Femur (tissue), 1 donor: ENCODE measurements at places on chromosomes 2 and 18.
A peak's percentile ranks its signal among the peaks of the same experiment; 100 is the strongest.

DNA sequence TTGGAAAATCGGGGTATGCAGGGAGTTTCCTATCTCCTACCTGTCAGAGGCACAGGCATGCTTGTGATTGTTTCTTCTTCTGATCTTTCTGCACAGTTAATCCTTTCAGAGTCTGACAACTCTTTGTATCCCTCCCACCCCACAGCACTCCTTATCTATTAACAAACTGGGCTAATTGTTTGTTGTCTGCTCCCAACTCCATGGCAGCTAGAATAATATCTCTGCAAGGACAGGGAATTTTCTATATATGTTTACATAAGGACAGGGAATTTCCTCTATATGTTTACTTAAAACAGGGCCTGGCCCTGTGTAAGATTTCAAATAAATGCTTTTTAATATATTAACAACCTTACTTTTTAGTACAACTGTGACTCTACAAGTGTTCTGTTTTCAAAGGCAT, 36.0 kb upstream of the VRK2 start:
- DNase-seq: no peak

GRCh38 chr18:58223717-58224424, 179.8 kb downstream of the NEDD4L start:
- DNase-seq: peak; percentile 38

- DNase-seq: no peak
Measured at GRCh38 chr2:75340560-75340959, 141.2 kb upstream of the TACR1 start.

DNA sequence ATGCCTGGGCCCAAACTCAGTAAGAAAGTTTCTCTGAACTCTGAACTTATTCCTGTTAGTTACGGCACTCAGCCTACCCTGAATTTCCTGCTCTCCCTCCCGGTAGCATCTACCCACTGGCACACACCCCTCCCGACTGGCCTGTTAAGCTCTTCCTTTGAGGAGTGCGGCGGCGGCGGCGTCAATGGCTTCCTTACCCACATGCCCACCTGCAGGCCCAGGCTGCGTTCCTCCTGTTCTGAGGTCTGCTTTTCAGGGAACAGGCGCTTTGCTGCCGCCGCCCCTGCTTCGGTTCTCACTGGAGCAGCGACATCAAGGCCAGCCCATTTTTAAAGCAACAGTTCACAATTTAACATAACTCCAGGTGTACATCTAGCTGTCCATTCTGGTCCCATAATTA, 432.4 kb downstream of the DCDC2C start:
- no peak for DNase-seq

GRCh38 chr2:235045336-235045972, 93.6 kb downstream of the SH3BP4 start:
- DNase-seq: no peak

DNA sequence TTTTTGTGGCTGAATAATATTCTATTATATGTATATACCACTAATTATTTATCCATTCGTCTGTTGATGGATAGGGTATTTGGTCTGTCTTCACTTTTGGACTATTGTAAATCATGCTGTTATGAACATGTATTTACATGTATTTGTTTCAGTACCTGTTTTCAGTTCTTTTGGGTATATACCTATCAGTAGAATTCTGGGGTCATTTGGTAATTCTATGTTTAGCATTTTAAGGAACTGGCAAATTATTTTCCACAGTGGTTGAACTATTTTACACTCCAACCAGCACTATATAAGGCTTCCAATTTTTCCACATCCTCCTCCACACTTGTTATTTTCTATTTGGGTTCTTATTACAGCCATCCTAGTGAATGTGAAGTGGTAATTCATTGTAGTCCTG, 12.4 kb upstream of the TANK start:
- no peak for DNase-seq

DNA sequence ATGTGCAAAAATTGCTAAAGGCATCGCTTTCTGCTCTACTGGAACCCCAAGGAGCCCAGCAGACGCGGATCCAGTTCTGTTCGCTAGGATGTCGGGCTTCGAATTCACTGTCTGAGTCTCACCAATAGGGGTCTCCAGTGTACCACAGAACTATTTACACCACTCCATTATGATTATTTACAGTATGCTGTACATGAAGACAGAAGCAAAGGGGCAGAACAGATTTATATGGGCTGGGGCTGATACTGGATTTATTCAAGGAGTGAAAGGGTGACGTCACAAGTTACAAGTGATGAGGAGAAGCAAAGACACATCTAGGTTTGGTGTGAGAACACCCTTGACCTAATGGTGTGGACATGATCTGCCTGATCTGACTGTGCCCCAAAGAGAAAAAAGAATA, 185.3 kb upstream of the ATP5MC3 start:
- peak; percentile 50 for DNase-seq

- no peak for DNase-seq
Measured at GRCh38 chr18:7737550-7737949, 170.4 kb downstream of the PTPRM start.

DNA sequence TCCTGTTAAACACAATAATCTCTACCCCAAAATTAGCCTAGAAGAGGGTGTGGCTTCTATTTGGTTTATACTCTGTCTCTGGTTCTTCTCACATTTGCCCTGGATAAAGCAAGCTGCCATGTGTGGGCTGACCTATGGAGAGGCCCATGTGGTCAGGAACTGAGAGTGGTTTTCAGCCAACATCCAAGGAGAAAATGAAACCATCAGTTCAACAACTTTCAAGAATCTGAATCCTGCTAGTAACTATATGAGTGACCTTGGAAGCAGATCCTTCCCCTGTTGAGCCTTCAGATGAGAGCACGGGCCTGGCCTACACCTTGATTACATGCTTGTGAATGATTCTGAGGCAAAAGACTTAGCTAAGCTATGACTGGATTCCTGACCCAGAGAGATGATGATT, 11.5 kb upstream of the TRIB2 start:
- no peak for DNase-seq

DNA sequence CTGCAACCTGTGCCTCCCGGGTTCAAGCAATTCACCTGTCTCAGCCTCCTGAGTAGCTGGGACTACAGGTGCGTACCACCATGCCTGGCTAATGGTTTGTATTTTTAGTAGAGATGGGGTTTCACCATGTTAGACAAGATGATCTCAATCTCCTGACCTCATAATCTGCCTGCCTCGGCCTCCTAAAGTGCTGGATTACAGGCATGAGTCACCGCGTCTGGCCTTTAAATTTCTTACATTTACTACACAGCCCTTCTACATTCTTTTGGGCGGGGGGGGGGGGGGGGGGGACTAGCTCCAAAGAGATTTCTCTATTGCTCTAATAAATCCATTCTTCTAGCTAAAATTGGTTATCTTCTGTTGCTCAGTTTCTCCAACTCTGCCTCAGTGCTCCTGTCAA, 964.9 kb upstream of the ACVR2A start:
- no peak for DNase-seq

DNA sequence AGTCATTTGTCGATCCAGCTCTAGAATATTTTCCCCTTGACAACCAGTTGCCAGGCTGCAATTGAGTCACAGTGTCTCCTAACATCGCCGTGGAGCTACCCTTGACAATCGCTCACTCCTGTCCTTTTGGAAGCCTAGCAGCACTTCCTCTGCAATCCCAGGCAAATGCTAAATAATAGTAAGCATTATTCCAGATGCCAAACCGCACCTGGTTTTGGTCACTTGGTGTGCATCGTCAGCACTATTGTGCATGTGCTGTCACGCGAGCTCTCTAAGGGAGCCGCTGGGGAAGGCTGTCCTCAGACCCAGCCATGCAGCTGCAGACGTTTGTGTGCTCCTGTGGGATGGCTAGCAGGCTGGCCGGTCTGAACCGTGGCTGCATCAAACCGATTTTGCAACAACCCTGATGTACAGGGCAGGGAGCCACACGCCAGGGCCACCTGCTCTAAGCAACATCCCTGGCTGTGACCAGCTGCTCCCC, 549.5 kb upstream of the ID2 start:
- DNase-seq: peak; percentile 67

- no peak for DNase-seq
Measured at GRCh38 chr2:138708682-138709241, 71.4 kb downstream of the NXPH2 start.

DNA sequence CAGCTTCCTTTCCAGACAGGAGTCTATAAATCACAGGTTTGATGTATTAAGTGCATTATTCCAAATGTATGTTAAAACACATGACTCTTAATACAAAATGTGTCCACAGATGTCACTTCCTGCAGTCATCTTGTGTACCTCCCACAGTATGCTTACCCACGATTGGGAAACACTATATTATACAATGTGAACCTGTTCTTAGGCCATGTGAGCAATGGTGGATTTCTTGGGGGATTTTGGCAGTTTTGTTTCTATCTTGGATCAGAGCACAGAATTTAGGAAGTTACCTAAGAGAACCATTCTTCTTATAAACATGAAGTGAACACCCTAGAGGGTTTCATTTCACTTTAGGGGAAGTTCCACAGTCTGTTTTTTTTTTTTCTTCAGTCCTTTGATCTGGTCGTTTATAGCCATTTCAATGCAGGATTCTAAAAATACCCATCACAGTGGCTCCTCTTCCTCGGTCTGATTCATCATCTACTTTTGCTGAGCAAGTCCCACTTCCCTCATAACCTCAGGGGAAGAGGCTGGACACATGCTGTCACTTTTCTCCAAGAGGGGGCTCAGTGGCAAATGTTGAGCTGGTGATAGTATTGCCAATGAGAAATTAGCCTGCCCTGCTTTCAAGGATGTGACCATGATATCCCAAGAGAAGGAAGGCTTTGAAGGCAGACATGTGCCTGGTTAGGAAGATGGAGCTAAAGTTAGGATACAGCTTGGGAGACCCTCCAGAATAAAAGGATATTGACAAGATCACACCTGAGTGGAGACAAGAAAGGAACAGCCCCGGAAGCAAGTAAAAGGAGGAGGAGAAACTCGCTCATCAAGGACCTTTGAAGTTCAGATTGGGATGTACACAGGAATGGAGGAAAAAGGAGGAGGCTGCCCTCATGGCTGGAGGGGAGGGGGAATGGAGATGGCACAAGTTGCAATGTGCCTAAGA, 22.6 kb downstream of the PLEK start:
- no peak for DNase-seq
